ENCODE measurements at places on chromosomes 1 and 21.

DNA sequence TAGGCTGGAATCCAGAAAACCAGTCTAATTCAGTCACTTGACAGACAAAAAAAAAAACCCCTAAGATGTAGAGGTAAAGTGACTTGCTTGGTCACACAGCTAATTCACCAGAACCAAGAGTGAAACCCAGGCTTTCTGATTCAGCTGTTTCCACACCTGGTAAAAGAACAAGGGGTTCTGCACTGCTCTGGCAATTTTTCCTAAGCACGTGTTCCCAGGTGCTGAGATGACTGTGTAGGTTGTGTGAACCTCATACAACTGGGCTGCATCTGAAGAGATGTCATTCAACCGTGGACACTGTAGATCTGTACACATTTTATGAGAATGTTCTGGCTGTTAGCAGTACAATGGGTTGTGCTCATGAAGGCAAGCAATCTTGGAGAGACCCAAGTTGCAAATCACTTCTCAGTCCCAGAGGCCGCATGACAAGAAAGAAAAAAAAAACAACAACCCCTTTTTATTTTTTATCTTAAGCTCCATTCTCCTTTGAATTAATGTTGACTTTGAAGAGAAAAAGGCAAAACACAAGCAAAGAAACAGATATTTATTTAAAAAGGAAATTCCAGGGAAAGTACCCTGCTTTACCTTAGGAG lies 95.4 kb downstream of the INTS7 start:
- no peak for DNase-seq

- no peak for DNase-seq
These were observed 35.6 kb upstream of the ADGRL4 start for GRCh38 chr1:79042117-79042516.

GRCh38 chr1:189349607-189350006 lies 1128.1 kb downstream of the BRINP3 start:
- DNase-seq, result no peak

DNA sequence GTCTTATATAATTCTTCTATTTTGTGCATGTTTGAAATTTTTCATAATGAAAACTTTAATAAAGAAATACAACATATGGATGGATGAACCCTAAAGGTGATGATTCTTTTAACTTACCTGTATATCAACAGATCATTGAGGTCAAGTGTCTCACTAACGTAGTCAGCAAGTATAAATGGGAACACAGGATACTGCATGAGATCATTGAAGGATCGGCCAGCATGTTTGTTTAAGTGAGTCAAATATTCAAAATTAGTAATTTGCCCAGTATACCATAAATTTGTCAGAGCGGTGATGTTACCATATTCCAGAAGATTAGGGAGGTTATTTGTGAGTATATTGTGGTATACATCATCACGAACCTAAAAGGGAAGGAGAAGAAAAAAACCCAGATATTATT lies 71.0 kb upstream of the GNG4 start:
- DNase-seq, result no peak

GRCh38 chr1:8409106-8409505 lies 91.2 kb downstream of the SLC45A1 start:
- DNase-seq, result no peak

- no peak for DNase-seq
These were observed 182.1 kb upstream of the POU3F1 start for GRCh38 chr1:38228718-38229117.

- DNase-seq, result no peak
These were observed 2.8 kb downstream of the ZBTB8OS start for GRCh38 chr1:32647308-32648134.

DNA sequence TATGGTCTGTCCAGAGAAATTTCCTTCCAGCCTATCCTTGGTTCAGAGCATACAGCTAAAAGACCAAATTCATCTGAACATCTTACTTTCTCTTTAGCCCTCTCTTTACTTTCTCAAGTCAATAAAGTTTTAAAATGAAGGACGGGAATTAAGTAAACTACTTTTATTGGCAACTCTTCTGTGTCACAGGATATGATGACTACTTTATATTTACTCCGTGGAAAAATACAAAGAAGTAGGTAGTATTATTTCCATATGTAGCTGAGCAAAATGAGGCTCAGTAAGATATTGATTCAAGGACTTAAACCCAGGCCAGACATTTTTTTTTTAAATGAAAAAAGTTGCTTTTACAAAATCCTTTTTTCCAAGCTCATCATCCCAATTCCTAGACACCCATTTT lies 151.2 kb upstream of the DPYD start:
- no peak for DNase-seq

GRCh38 chr1:248800459-248800858 lies 25.3 kb downstream of the SH3BP5L start:
- DNase-seq, result no peak

GRCh38 chr1:12761781-12762180 lies 11.8 kb upstream of the PRAMEF12 start:
- no peak for DNase-seq

DNA sequence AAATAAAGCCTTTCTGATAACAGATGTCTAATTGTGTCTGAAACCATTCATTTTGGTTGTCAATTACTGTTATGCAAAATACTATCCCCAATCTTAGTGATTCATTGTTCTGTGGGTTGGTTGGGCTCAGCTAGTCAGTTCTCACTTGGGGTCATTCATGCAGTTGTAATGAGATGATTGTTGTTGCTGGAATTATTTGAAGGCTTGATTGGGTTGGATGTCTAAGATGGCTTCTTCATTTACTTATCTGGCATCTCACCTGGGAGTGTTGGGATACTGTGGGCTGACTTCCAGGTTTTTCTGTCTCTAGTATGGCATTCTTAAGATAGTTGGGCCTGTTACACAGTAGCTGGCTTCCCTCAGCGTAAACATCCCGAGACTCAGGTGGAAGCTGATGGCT lies 217.8 kb upstream of the B3GALT2 start:
- no peak for DNase-seq

DNA sequence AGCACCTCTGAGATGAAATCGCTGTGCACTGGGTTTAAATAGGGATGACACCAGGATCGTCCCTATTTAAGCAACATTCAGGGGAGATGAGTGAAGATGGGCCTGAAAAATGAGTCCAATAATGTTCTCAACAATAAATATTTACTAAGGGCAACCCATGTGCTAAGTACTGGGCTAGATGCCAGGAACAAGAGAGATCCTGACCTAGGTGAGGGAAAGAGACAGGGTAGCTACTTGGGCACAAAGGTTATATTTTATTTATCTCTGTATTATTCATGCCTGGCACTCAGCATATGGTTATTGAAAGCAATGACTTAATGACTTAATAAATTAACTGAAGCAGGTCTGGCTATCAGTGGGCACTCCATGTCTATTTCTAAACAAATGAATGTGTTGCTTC lies 27.4 kb upstream of the AVPR1B start:
- no peak for DNase-seq

- no peak for DNase-seq
These were observed 36.1 kb upstream of the B3GALT5 start for GRCh38 chr21:39576518-39577128.

DNA sequence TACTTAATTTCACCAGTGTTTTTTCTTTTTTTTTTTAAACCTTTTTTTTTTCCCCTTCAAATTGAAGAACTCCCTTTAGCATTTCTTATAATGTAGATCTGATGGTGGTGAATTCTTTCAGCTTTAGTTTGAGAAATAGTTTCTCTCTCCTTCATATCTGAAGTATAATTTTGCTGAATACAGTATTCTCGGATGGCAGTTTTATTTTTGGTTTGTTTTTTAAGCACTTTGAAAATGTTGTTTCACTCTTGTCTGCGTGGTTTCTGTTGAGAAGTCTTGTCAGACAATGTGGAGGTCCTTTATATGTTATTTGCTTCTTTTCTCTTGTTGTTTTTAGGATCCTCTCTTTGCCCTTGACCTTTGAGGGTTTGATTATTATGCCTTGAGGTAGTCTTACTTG lies 135.1 kb downstream of the RPS6KC1 start:
- no peak for DNase-seq

DNA sequence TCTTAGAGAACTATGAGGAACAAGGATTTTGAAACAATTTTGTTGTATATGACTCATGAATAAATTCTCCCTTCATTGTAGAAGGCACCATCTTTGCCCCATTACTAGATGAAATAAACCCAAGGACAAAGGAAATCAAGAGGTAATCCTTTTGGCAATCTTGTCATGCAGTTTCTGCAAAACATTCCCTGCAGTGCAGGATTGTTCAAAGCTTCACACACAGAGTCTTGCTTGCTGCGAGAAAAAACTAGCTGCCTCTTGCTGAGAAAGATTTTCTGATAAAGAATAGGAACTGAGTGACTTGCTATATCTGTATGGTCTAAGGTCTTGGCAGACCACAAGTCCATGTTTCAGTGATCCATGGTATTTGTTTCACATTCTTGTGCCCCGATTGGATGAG lies 657.4 kb upstream of the ADGRL4 start:
- no peak for DNase-seq

GRCh38 chr1:114153261-114154145 lies at the start of gene SYT6:
TSS of gene SYT6 (minus strand) at chr1:114153869. CDS start at chr1:114153772, 97 bp downstream.
- DNase-seq, result peak; percentile 10

GRCh38 chr1:16260814-16261213 lies 23.8 kb upstream of the CPLANE2 start:
- DNase-seq, result no peak

DNA sequence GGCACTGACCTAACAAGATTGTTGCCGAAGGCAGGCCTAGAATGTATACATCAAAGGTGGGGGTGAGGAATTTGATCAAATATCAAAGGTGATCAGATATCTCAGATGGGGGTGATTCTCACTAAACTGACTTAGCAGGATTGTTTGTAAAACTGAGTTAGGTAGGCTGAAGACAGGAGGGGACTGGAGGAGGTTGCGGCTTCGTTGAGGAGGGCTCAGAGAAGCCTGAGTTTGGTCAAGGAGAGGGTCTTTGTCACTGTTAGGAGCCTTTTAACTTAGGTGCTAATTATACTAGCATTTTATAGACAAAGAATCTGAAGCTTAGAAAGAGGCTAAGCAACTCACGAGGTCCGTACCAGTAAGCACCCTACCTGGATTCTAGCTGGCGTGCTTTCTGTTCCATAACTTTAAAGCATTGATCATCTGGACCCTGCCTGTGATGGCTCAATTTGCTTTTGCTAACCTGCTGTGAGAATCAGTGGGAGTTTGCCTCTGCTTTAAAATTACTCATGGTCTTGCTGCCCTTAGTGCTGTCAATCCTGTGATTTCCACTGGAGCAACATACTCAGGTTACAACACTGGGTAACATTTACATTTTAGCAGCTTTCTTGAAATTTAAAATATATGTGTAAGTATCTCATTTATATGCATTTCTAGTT lies 49.8 kb downstream of the ITSN1 start:
- no peak for DNase-seq

DNA sequence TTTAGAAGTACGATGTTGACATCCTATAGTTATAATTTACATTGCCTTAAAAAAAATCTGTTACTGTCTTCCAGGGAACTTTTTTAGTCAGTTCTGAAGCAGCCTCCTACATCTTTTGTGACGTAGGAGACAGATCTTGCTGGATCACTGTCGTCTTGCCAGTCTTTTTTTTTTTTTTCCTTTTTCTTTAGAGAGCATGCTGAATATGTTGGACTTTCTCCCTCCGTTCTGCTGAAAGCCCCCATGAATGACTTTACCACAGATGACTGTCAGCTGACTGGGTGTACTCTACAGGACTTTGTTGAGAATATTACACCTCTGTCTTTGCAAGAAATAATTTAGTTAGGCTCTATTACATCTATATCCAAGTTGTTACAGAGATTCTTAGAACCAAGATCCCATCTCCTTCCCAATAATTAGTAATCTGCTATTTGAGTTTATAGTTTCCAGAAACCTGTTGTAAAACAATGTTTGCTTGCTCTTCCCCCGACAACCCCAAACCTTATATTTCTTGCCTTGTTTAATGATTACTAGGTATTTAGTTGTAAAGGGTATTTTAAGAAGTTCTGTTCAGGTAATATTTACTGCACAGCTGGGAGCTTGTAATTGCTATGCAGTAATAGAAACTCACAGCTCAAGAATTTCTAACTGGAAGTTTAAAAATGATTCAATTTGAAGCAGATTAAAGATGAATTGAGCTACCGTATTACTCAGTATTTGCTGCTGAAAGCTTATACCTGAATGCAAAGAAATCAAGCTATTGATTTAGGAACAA lies 61.8 kb downstream of the RASAL2 start:
- DNase-seq, result no peak

GRCh38 chr1:199955235-199955634 lies 72.3 kb upstream of the NR5A2 start:
- DNase-seq, result no peak

- DNase-seq, result no peak
These were observed 38.0 kb downstream of the PCNT start for GRCh38 chr21:46361935-46362334.

- no peak for DNase-seq
These were observed 82.2 kb upstream of the BCAR3 start for GRCh38 chr1:93763704-93764365.

DNA sequence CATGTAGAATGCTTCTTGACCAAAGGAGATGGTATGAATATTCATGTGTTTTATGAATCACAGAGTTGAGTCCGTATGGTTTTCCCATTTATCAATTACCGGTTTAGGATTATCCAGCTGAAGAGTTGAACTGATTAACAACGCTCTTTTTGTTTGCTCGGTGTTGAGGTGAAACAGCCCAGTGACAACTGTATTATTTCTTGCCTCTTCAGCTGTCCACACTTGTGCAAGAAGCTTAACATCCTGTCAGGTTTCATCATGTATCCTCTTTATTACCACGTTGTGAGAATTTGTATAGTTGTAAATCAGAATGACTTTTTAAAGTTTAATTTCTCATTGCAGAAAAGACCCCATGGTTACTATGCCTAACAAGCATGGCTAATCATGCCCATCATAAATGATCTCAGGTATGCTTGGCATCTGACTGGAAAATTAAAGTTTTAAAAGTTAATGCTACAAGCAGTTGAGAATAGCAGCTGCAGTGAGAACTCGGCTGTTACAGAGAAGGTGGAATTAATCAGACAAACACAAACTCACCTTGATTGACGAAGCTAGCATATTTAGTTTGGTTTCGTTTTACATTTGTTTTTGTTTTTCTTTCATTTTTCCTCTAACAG lies 563.2 kb upstream of the ADGRL2 start:
- no peak for DNase-seq

DNA sequence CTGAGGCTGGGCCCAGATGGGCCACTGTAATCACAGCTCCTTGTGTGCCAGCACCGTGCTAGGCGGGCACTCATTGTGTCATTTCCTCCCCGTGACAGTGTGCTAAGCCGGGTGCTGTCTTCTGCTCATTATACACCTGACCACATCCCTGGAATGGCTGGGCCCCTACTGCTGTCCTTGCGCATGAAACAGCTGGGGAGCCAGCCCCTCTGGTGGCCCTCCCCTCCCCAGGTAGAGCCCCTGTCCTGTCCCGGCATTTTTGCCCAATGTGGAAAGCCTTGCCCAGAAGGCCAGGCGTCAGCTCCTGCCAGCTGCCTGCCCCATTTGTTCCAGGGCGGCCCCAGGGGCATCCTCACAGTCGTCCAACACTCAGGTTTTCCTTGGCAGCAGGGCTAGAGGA lies 107.4 kb upstream of the CASZ1 start:
- DNase-seq, result no peak

GRCh38 chr1:41108696-41109275 lies 87.3 kb upstream of the SLFNL1 start:
- no peak for DNase-seq

Data from NCI-H1930 (cell line).